OCI-LY7 (cell line): ENCODE measurements at places on chromosomes 11 and 22. TPM values are rescaled to one million over a fixed set of nuclear protein-coding genes. Genes with fewer than 3 reads are reported as not detected.

DNA sequence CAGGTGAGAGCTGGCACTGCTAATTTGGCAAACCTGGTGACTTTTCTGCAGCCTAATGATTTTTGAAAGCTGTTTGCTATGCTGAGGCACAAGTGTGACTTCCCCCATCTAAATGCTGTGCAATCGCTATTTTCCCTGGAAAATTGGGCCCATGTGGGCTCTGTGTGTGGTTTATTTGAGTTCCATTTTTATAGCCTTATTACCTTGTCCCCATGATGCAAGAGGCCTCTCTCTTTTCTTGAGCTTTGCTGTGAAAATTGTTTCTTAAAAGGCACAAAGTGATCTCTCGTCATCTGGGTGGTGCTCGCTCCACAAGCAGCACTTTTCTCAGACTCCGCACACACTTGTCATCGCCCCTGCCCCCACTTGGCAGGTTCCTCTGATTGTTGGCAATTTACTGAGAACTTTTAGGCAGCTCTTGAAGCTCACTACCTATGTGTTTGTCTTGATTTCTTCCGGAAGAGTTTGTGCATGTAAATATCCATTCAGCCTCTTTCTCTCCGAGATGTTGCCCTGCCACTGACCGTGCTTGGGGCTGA, 24.9 kb downstream of the BMAL1 start:
- no peak for DNase-seq

DNA sequence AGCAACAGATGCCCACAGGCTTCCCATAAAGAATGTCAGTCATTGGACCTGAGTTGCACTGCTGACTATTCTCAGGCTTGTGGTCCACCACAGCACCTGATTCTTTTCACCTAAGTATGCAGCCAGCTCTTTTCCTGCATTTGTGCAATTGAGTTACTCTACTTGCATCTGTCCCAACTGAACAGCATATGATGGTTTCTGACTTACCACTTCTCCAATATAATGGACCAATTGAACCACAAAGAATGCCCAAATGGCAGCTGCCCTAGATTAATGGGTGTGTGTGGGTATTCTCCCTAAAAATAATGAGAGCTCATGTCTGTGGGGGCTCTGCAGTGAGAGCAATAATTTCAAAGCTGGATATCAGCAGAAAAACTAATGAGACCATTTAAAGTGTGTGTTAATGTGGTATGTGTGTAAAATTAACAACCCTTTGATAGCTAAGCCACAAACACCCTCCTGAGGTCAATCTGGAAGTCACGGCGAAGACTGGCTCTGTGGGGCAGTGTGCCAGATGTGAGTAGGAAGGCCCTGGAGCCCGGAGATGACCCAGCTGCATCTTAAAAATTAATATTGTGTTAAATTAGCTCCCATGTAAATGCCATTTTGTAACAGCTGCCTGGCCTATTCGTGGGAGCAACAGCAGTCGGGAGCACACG, 43.8 kb downstream of the SC5D start:
- DNase-seq: peak; percentile 44

DNA sequence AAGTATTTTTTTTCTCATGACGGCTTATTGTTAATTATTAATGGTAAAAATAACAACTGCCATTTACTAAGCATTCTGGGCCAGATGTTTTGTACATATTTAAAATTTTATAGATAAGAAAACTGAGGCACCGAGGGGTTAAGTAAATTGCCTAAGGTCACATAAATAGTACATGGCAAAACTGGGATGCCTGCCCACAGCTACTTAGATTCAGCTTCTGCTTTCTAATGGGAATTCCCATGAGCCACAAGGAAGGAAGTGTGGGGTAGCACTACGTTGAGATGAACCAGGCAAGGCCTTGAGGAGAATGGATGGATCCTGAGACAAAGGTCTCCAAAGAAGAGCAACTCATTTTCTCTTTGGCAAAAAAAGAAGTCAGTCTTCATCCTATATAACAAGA, 11.9 kb upstream of the PHF21A start:
- no peak for DNase-seq

DNA sequence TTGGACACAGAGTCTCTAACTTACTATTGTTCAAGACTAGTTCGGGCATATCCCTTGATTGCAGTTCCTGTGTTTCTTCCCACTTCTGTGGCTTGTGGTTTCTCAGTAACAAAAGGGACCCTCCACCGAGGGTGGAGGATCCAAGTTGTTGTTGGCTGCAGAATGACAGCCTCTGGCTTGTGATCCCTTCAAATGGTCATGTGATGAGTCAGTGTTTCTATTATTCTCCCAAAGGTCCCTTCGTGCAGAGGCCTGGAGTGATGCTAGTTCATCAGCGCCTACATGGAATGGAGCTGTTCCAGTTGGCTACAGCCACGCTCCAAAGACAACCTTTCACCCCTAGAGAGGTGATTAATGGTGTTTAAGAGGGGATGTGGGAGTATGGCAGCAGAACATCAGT, 2.6 kb upstream of the VWCE start:
- no peak for DNase-seq

DNA sequence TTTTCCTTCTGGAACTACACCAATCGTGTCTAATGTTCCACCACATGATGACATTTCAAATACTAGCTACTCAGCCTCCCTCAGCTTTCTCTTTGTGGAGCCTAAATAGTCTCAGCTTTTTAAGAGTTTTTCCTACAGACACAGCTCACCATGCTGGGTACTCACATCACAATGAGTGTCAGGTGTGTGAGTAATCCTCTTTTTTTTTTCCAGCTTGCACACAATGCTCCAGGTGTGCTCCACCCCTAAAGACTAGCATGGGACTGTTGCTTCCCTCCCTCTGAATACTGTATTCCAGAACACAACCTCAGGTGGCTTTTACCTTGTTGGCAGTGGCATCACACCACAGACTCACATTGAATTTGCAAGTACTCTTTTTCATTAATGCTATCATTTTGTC, 11.7 kb downstream of the BTG4 start:
- DNase-seq: no peak

DNA sequence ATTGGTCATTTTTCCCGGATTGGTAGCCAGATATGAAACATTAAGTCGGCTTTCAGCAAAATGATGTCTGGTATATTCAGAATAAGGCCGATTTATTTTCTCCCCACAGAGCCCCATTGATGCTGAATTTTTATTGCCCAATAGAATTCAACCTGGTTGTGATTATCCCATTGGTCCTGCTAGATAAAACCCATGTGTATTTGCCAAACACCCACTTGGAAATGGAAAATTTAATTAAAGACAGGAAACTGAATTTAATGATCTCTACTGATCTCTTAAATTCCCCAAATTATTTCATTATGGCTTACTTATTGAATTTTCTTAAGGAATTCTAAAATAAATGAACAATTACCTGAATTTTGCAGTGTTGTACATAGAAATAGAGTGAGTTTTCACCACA, 609.8 kb downstream of the NTM start:
- no peak for DNase-seq

CHST1 gene
- total RNA-seq: not detected in 2 replicates

APOBEC3A gene
- total RNA-seq: not detected in 2 replicates

SCGB1A1 gene
- not detected in 2 replicates for total RNA-seq

NFAM1 gene
- total RNA-seq: 0.88 and 1.1 TPM in 2 replicates

SAA2 gene
- total RNA-seq: not detected in 2 replicates

SULT4A1 gene
- not detected in 2 replicates for total RNA-seq

HBG1 gene
- total RNA-seq: not detected in 2 replicates

OR8D4 gene
- not detected in 2 replicates for total RNA-seq

LDHAL6A gene
- total RNA-seq: not detected in 2 replicates
